Right atrium auricular region (tissue), 2 donors: ENCODE measurements at places on chromosomes 16 and 17.

GRCh38 chr17:44610871-44611270, 45.4 kb upstream of the MEIOC start:
- H3K27ac ChIP-seq: no peak overlapping the region
- H3K4me1 ChIP-seq: no peaks in the 10 kb centered on the region
- no peak overlapping the region for H3K4me3 ChIP-seq
- H3K36me3 ChIP-seq: no peaks in the 10 kb centered on the region
- DNase-seq: no peak
- H3K27me3 ChIP-seq: no peaks in the 10 kb centered on the region

- no peaks in the 10 kb centered on the region for H3K27me3 ChIP-seq
- no peak for DNase-seq
- no peak overlapping the region for H3K27ac ChIP-seq
- no peaks in the 10 kb centered on the region for H3K36me3 ChIP-seq
- H3K4me3 ChIP-seq: no peak overlapping the region
These were observed 86.0 kb upstream of the KIF2B start for GRCh38 chr17:53736516-53737240.

GRCh38 chr16:21654881-21655280, 2.5 kb upstream of the IGSF6 start:
- H3K4me1 ChIP-seq: no peaks in the 10 kb centered on the region
- no peak for DNase-seq
- no peak overlapping the region for H3K27ac ChIP-seq

GRCh38 chr16:27517664-27518063, 32.0 kb downstream of the GTF3C1 start:
- H3K4me1 ChIP-seq: peaks cover 36% of the 10 kb centered on the region
- no peak for DNase-seq
- H3K4me3 ChIP-seq: no peak overlapping the region
- peak overlapping the region; percentile 72 for H3K27ac ChIP-seq

DNA sequence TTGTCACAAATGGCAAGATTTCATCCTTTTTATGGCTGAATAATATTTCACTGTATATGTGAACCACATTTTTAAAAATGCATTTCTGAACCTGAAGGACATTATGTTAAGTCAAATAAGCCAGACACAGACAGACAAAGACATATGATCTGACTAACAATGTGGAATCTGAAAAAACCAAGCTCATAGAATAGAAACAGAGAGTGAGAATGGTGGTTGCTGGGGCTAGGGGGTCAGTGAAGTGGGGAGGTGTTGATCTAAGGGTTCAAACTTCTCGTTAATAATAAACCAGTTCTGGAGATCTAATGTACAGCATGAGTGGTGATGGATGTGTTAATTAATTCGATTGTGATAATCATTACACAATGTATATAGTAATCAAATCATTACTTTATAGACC, 475.1 kb downstream of the WWOX start:
- H3K4me3 ChIP-seq: no peak overlapping the region
- H3K36me3 ChIP-seq: no peaks in the 10 kb centered on the region
- H3K27ac ChIP-seq: no peak overlapping the region
- H3K27me3 ChIP-seq: no peaks in the 10 kb centered on the region
- no peaks in the 10 kb centered on the region for H3K4me1 ChIP-seq

- H3K27me3 ChIP-seq: no peaks in the 10 kb centered on the region
- no peak overlapping the region for H3K4me3 ChIP-seq
- no peak overlapping the region for H3K27ac ChIP-seq
- H3K36me3 ChIP-seq: no peaks in the 10 kb centered on the region
These were observed 199.7 kb upstream of the ASIC2 start for GRCh38 chr17:33492731-33493265.

GRCh38 chr17:61323909-61324868, 75.5 kb upstream of the TBX2 start:
- no peak overlapping the region for H3K4me3 ChIP-seq
- peaks cover 14% of the 10 kb centered on the region for H3K4me1 ChIP-seq
- H3K27me3 ChIP-seq: no peaks in the 10 kb centered on the region
- DNase-seq: no peak
- H3K27ac ChIP-seq: peak overlapping the region; percentile 16
